ENCODE measurements at places on chromosomes 3 and 15.

GRCh38 chr3:87350367-87351199 lies 74.2 kb upstream of the POU1F1 start:
- DNase-seq, result no peak

DNA sequence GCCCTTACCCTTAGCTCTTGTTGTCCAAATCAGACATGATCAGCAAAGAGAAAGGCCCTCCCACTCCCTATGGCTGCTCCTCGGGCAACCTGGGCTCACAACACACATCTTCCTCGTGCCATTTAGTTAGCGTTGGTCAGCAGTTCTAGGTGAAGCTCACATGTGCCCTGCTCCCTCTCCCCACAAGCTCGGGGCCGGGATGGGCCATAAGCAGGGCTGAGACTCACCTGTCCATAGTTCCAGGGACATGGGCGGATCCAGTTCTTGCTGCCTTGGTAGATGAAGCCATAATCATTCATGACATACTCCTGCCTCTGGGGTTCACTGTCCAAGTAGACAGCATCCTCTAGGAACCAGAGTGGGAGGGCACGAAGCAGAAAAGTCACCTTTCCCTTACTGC lies 10.4 kb downstream of the TGM5 start:
- DNase-seq, result no peak

DNA sequence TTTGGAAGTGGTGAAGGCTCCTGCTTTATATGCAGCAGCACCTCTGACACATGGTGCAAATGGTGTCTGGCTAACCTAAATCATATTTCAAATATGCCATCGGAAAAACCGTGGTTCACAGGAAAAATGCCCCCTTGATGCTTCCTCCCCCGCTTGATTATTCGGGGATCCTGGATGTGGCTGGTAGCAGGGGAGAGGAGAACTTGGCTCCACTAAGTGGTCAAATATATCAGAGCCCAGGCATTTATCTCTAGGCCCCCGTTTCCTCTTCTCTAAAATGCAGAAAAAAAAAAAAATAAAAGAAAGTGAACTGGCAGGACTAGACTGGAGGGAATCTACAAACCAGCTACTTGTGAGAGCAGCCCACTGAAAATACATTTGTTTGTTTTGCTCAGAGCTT lies 18.2 kb upstream of the ATP2B2 start:
- no peak for DNase-seq

- DNase-seq, result no peak
These were observed 71.2 kb upstream of the SOX14 start for GRCh38 chr3:137692803-137693431.

- no peak for DNase-seq
These were observed 743.5 kb upstream of the ARPP21 start for GRCh38 chr3:34895841-34896240.

DNA sequence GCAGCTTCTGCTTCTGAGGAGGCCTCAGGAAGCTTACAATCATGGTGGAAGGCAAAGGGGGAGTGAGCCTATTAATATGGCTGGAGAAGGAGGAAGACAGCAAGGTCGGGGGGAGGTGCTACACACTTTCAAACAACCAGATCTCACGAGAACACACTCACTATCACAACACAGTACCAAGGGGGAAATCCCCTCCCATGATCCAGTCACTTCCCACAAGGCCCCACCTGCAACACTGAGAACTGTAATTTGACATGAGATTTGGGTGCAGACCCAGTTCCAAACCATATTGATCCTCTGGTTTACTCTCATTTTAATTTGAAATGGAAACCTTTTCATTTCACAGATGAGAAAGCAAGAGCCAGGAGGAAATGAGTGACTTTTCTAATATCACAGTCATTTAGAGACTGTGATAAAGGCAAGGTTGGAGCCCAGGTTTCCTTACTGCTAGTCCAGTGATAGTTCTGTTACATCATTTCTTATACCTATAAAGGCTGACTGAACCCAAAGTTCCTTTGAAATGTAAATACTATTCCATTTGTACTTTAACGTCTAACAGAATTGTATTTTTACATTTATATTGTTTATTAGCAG lies 105.8 kb upstream of the GAP43 start:
- DNase-seq, result no peak

- no peak for DNase-seq
These were observed 169.7 kb downstream of the PLCL2 start for GRCh38 chr3:17054301-17054981.

DNA sequence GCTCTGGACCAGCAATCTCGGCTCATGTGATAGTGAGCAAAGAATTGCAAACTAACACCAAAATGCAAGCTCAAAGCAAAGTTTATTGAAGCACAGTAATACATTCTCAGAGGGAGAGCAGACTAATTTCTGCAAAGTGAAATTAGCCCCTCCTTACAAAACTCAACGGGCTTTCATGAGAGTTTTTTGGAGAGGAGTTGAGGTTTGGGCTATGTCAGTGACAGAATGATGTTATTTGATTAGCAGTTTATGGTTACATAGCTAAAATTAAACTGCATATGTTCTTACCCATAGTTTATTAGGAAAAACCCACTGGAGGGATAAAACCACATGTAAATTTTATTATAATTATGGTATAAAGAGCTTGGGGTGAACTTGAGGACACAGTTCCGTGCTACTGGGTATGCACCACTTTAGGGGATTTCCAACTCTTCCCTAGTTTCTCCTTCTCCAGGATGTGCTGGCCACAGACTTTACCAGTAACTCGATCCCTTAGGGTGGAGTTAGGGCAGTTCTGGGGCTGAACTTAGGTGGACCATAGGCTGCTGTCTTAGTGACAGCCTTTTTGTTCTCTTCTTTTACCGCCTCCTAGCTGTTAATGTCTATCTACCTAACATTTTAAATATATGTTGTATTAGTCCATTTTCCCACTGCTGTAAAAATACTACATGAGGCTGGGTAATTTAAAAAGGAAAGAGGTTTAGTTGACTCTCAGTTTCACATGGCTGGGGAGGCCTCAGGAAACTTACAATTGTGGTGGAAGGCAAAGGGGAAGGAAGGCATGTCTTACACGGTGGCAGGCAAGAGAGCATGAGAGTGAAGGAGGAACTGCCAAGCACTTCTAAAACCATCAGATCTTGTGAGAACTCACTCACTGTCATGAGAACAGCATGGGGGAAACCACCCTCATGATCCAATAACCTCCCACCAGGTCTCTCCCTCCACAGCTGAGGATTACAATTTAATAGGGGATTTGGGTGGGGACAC lies 8.9 kb upstream of the AADACL2 start:
- no peak for DNase-seq

- DNase-seq, result no peak
These were observed 122.4 kb downstream of the SSR3 start for GRCh38 chr3:156432563-156432962.

GRCh38 chr15:62365795-62366442 lies 200.8 kb upstream of the C2CD4B start:
- DNase-seq, result no peak

DNA sequence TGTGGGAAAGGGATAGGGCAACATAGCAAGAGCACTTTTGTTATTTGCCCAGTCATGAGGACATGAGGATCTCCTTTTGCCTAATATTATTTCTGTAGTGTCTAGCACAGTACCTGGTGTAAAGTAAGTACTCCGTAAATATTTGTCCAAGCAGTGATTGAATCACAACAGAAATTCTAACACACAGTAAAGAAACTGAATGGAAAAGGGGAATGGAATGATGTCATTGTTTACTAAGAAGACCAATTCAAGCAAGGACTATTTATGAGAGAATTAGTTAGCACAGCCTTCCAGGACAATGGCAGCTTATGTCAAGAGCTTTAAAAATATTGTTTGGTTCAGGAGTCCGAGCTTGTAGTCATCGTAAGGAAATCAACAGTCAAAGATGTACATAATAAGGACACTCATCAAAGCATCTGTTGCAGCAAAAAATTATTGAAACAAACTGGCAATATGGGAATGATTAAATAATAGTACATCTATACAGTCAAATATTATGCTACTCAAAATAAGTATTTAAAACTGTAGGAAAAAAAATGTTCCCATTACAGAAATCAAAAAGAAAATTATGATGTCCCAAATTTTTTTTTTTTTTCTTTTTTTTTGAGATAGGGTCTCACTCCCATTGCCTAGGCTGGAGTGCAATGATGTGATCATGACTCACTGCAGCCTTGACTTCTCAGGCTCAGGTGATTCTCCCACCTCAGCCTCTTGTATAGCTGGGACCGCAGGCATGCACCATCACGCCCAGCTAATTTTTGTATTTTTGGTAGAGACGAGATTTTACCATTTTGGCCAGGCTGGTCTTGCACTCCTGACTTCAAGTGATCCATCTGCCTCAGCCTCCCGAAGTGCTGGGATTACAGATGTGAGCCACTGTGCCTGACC lies 17.9 kb downstream of the CAPN7 start:
- DNase-seq, result no peak

- DNase-seq, result no peak
These were observed 5.2 kb upstream of the RLBP1 start for GRCh38 chr15:89226359-89227221.

DNA sequence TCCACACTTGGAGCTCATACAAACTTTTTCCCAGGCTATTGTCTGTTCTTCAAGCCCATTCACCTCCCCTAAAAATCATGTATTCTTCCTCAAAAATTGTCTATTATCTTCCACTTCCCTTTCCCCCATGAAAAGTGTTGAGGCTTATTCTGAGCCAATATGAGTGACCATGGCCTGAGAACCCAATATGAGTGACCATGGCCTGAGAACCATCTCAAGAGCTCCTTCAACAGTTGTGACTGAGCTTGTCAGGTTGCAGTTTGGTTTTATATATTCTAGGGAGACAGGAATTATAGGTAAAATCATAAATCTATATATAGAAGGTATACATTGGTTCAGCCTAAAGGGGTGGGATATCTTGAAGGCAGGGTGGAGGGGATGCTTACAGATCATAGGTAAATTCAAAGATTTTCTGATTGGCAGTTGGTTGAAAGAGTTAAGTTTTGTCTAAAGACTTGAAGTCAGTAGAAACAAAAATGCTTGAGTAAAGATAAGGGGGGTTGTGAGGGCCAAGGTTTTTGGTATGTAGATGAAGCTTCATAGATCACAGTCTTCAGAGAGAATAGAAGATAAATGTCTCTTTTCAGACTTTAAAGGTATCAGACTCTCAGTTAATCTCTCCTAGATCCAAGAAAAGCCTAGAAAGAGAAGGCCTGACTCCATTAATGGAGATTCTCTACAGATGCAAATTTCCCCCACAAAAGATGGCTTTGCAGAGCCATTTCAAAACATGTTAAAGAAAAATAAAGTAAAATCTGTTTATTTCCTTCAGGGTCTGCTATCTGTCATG lies 95.8 kb downstream of the TGFBR2 start:
- DNase-seq, result no peak

DNA sequence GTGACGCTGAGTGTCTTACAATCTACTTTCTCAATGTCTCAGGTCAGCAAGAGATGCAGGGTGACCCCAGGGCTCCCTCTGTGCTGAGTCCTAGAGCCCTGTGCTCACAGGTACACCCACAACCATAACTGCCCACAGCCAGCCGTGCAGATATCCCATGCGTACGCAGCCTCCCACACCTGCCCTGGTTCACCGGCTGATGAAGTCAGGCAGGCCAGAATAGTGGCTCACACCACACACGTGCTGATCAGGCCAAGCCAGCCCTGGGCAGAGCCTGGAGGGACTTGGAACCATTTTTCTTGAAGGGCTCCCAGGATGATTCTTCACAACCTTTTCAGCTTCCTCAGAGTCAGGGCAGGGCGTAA lies 63.6 kb upstream of the RPL32 start:
- no peak for DNase-seq

DNA sequence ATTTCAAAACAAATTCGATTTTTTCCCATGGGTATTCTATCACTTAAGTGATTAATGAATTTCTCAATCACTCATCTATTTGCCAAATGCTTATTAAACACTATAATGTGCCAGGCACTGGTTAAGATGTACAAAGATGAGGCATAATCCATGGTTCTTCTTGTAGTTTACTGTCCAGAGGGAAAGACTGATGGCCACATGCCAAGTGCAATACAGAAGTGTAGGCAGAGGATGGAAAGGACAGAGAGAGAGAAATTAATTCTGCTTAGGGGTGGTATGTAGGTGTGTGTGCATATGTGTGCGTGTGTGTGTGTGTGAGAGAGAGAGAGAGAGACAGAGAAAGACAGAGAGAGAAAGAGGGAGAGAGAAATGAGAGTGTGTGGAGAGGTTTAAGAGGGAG lies 120.8 kb upstream of the CCNL1 start:
- no peak for DNase-seq

- DNase-seq, result peak; percentile 13
These were observed 8.7 kb upstream of the GP9 start for GRCh38 chr3:129051871-129052340.

- DNase-seq, result no peak
These were observed 74.0 kb downstream of the SRGAP3 start for GRCh38 chr3:9175421-9175820.

DNA sequence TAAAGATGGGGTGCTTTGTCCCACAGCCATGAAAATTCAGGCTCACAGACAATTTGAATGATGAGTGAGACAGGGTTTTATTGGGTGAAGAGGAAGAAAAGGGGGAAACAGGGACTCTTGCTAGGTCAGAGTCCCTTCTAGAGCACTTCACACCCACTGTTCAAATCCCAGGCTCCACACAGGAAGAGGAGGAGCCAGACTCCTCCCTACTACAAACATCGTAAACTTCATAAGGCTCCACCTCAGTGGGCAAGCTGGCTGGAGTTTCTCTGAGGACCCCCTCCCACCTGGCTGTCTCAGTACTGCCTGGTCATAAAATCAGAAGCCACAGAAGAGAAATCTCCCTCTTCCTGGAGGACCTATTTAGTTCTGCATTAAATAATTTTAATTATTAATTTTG lies 80.3 kb upstream of the KCNMB2 start:
- no peak for DNase-seq

- no peak for DNase-seq
These were observed 29.1 kb downstream of the SLC41A3 start for GRCh38 chr3:126054870-126055269.

GRCh38 chr15:34951993-34952392 lies 17.5 kb downstream of the AQR start:
- DNase-seq, result no peak

- no peak for DNase-seq
These were observed 218.6 kb downstream of the NR2F2 start for GRCh38 chr15:96549136-96549535.

GRCh38 chr3:12442654-12443501 lies 41.4 kb upstream of the TSEN2 start:
- no peak for DNase-seq

GRCh38 chr3:195704433-195704999 lies 16.3 kb upstream of the MUC20 start:
- no peak for DNase-seq

- no peak for DNase-seq
These were observed 74.5 kb upstream of the C15orf61 start for GRCh38 chr15:67446449-67446848.

Measured in stromal cell of bone marrow (primary cell).